ENCODE measurements at places on chromosomes 7 and 10.

DNA sequence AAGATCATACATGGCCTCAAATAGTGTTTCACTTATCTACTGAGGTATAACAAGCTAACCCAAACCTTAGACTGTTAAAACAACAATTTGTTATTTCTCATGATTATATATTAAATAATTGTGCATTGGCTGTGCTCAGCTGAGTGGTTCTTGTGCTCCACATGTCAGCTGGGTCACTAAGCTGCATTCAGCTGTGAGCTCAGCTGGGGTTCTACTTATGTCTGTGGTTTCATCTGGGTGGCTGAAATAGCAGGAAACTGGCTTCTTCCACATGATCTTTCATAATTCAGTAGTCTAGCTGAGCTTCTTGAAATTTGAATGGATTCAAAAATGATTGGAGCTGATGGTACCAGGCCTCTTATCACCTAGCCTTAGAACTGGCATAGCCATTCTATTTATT, 181.8 kb upstream of the CSTF2T start:
- DNase-seq = no peak

GRCh38 chr7:25776744-25777123, 375.3 kb upstream of the NFE2L3 start:
- DNase-seq = no peak

GRCh38 chr10:78321000-78321399, 287.3 kb downstream of the RPS24 start:
- DNase-seq = no peak

GRCh38 chr7:142177869-142178268, 66.4 kb downstream of the MGAM2 start:
- no peak for DNase-seq

GRCh38 chr10:73867126-73867807, 7.1 kb downstream of the CAMK2G start:
- no peak for DNase-seq
